ENCODE measurements at places on chromosomes 5 and 9.
A peak's percentile ranks its signal among the peaks of the same experiment; 100 is the strongest.

DNA sequence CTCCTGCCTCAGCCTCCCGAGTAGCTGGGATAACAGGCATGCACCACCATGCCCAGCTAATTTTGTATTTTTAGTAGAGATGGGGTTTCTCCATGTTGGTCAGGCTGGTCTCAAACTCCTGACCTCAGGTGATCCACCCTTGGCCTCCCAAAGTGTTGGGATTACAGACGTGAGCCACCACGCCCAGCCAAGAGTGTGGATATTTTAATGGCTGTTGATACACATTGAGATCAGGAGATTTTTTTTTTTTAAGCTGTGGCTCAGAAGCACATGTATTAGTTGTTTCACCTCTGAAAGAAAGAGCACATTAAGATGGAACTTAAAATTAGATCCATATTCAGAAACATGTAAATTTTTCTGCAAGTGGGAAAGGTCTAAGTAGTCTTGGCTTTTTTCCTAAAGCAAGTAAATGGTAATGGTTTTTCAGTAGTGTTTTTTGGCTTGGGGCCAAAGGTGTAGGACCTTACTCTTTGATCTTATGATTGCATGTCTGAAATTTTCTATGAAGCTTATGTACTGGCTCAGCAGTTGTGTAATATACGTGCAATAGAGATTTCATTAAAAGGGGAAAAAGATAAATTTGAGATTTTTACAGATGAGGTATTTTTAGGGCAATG is 9.9 kb downstream of the RBM27 start:
- DNase-seq = no peak

- DNase-seq = peak; percentile 63
Measured at GRCh38 chr5:88671505-88672499, 211.2 kb downstream of the MEF2C start.

- DNase-seq = no peak
Measured at GRCh38 chr5:180599981-180600553, 8.8 kb upstream of the SCGB3A1 start.

- DNase-seq = no peak
Measured at GRCh38 chr5:89246864-89247263, 363.9 kb upstream of the MEF2C start.

DNA sequence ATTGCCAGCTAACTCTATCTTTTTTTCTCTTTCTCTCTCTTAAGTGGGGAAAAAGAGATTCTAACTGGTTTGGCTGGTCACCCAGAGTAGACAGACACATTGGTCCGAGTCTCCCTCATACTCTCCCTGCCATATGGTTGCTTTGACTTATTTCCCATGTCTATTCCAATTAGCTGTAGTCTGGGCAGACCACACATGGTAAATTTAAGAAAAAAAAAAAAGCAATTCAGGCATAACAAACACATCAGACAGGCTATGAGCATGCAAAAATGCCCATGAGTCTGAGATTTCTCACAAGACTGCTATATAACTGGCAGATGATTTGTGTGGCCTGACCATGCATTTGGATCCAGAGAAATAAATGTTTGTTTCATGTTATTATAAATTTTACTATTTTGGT is 110.2 kb upstream of the FGF10 start:
- DNase-seq = no peak

GRCh38 chr9:126650404-126651341 is 36.9 kb downstream of the LMX1B start:
- no peak for DNase-seq

- DNase-seq = no peak
Measured at GRCh38 chr9:35758475-35759050, 4.5 kb upstream of the MSMP start.

DNA sequence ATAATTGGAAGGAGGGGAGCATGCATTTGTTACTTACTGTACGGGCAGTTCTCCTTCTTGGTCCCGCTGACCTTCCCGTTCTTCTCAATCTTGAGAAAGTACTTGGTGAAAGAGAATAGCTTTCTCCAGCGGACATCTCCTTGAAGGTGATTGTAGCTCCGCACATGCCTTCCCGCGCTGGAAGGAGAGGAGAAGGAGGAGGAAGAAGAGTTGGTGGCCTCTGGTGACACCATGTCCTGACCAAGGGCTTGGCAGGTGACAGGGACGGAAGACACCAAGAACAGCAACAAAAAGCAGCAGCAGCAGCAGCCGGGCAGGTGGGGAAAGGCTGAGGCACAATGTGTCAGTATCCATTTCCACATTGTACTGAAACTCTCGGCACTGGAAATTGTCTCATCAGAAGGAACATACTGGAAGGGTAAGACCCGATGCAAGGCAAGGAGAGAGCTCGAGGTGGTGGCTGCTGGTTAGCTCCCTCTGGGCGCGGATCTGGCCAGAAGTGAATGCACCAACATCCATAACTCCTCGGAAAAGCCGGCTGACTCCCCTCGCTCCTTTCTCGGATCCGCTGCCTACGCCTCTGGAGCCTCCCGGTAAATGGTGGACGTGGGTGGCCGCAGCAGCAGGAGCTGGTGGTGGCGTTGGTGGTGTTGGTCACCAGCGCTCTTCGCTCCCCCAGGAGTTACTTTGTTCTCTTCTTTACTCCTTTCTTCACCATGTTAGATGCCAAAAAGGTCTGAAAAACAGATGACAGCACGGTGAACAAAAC is 715 bp downstream of the FGF10 start:
- DNase-seq = no peak

DNA sequence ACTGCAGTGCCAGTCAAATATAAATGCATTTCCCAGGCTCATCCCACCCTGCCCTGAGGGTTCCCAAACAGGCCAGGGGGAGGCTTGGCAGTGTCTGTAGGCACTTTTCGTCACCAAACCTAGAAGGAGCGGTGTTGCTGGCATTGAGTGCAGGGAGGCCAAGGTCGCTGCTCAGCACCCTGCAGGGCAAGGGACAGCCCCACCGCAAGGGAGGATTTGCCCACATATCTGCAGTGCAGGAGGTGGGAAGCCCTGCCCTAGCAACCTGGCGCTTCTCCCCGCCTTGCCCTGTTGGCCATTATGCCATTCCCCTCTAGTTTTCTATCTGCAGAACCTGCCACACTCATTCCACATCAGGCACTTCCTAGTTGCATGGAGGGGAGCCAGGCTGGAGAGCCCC is 327.8 kb upstream of the ADCY2 start:
- no peak for DNase-seq

DNA sequence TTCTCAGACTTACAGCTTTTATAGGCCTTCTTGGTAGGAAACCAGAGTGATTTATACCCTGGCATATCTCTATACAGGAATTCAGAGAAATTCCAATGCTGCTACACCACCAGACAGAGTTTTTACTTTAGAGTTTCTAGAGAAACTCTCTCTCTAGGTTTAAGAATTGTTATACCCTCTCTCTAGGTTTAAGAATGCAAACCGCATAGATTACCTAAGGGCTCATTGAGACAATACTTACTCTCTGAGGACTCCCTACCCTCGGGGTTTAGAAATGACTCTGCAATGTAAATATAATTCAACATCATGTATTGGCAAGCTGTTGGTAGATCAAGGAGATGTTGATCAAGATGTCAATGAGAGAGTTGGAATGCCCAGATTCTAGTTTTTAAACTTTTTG is 15.3 kb upstream of the ELAVL2 start:
- no peak for DNase-seq

- DNase-seq = peak; percentile 45
Measured at GRCh38 chr9:70924895-70925547, 196.4 kb downstream of the TRPM3 start.

Data from globus pallidus (tissue), 1 donor.